ENCODE measurements at places on chromosomes 2 and 18.

DNA sequence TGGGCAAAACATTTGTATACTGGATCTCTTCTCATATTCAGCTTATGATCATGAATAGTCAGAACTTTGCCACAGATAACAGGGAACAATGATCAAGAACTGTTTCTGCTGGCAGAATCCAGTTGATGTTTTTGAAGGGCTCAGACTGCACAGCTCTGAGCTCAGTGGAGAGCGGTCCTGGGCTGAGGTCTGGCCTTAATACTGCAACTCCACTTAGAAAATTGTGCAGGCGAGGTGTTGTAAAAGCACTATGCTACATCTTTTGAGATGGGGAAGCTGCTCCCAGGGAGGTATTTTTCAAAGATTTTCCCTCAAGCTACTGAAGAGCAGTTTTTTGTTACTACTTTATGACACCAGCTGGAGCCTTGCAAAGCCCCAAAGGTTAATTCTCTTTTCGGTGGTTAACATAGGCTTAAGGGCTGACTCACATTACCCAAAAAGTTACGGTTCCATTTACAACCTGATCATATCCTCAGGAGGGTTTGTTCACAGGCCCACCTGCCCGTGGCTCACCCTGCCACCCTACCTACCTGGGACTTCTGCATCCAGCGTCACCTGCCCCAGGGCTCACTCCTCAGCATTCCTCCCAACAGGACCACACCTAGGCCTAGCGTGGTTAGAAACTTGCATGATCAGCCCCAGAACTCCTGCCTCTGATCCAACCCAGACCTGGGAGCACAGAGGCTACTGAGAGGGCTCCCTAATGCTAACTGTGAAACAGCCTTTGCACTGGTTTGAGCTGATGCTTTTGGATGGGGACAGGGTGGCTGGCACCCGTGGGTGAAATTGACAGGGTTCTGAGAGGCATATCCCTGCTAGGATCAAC, 114.4 kb downstream of the NCK2 start:
- no peak for DNase-seq

- DNase-seq = no peak
Measured at GRCh38 chr2:227020416-227020815, 143.6 kb downstream of the COL4A4 start.

- DNase-seq = no peak
Measured at GRCh38 chr2:231260442-231261208, 62.2 kb downstream of the ARMC9 start.

DNA sequence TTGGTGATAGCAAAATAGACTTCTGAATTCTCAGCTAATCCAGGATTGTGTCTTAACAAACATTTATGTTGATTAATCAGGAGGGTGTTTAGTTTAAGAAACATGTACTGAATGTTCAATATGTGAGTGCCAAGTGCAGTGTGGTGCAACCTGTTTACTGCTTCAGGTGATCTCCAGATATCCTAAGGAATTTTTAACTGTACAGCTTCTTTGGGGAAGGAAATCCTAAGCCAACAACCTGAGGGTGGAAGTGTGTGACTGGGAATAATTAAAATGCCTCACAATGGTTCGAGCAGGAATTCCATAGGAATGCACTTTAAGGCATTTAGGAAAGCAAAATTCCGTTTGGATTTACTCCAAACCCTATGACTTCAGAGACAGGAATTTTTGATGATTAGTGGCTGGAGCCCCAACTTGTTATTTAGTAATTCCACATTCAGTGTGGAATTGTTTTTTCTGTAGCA, 16.4 kb downstream of the CRIM1 start:
- no peak for DNase-seq

DNA sequence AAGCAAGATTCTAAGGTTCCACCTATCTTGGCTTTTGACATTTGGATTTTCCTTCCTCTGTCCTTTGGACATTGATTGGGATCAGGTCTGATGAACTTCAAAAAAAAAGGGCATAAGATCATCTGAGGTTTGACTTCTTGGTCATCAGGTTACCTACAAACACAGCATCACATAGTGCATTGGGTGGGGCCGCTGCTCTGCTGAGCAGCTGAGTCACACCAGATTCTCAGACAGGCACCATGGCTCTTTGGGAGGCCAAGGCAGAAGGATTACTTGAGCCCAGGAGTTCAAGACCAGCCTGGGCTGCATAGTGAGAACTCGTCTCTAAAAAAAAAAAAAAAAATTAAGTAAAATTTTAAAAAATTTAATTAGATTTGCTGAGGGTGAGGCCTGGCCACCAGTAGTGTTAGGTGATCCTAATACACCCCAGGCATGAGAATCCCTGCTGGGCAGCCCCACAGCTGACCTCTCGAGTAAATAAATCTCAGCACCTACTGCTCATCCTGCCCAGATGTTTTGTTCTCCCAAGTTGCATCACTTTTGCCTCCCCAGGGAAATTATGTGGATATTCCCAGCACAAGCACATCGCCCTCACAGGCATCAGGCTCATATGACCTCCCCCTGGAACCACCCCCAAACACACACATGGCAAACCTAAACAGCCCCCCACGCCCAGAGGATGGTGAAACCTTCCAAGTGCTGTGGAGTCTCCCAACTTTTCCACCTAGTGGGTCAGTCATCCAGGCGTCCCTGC, 5.3 kb downstream of the MLPH start:
- DNase-seq = no peak

GRCh38 chr2:20411361-20411894, 35.4 kb upstream of the RHOB start:
- peak; percentile 51 for DNase-seq

- no peak for DNase-seq
Measured at GRCh38 chr2:38666556-38666910, 619 bp downstream of the GALM start.

DNA sequence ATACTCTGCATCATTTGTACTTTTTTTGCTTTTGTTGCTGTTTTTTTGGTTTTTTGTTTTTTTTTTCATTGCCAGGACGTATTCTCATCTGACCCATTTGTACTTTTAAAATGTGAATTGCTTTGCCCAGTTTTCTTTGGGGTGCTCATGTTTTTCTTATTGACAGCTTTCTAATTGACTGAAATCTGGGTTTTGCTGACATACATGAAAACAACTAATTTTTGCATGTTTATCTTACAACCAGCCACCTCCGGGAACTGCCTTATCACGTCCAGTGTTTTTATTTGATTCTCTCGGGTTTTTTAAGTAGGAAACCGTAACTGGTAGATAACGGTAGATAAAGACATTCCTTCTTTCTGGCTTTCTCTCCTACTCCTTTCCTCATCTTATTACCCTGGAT, 38.6 kb downstream of the SNORC start:
- DNase-seq = no peak

Measured in activated CD8-positive, alpha-beta memory T cell treated with anti-CD3 and anti-CD28 coated beads for 48 hours (primary cell).